Right kidney (tissue), 9 donors: ENCODE measurements at places on chromosomes 6 and 20.

- no peak for DNase-seq
Observed at GRCh38 chr20:50126662-50127061, 13.7 kb upstream of the UBE2V1 start.

DNA sequence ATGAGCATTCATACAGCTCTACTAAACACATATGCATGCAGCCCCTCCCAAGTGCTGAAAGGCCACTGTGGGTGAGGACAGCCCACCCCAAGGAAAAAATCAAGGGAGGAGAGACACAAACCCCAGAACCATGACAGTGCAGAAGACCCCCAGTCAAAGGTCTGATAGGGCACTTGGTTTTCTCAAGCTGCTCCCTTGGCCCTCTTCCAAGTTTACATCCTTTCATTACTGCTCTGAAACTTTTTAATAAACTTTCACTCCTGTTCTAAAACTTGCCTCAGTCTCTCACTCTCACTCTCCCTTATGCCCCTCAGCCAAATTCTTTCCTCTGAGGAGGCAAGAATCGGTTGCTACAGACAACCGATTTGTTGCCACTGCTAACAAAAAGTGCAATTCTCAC lies 24.9 kb downstream of the IPCEF1 start:
- DNase-seq = no peak

DNA sequence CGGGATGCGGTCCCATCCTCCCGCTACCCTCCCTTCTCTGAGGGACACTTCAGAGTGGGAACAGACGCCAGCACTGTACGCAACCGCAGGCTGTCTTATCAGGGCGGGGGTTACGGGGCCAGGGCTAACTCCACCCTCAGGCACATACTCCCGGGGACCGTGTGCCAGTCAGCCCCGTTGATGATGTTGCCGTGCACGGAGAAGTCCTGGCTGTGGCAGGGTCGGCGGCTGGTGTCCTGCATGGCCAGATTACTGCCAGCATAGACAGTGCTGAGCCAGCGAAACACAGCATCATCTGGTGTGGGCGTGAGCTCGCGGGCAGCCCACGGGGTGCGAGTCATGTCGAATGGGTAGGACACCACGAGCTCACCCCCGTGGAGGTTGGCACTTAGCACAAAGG lies 5.0 kb downstream of the CPXM1 start:
- DNase-seq = no peak

DNA sequence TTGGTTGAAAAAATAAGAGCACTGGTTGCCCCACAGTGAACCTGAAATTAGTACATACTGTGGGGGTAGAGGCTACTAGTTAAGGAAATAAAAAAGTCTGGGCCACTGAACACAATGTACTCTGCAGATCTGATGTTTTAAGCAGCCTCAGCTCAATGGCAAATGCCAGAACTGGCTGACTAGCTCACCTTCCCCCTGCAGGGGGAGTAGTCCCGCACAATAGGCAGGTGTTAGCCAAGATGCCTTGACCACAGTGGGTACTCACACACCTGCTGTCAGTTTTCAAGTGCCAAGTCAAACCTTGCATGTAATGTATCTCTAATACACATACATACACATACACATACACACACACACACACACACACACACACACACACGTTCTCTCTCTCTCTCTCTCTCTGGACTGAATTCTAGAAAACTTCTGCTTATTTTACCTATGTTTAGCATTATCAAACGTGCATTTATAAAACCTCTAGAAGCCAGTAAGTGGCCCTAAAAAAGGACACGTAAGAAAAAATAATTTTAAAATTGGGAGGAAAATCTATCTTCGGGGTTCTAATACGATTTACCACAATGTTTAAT lies 36.1 kb downstream of the GMDS start:
- DNase-seq = no peak

DNA sequence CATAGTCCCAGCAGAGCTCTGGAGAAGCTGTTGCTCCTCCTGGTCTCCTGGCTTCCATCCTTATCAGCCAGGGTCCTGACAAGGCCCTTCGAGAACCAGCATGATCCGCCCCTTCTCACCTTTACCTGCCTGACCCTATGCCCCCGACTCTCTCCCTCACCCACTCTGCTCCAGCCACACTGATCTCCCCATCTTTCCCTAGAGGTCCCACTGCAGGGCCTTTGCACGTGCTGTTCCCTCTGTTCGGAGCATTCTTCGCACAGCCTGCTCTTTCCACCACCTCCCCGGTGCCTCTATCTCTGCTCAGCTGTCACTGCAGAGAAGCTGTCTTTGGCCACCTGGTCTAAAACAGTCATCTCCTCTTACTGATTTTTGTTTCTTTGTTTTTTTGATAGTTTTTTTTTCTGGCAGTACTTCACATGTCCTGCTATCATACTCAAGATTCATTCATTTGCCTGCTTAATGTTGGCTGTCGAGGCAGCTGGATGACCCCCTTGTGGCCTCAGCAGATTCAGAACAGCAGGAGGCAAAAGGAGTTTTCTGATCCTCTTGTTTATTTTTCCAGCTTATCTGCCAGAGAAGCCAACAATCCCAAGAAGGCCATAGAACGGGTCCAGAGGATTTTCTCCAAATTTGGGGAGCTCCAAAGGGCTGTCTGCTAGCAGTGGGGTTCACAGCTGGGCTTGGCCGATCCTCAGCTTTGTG lies 1.6 kb upstream of the PTGIS start:
- no peak for DNase-seq

GRCh38 chr6:26234421-26235301 lies 130.3 kb upstream of the BTN3A2 start:
- peak; percentile 87 for DNase-seq

DNA sequence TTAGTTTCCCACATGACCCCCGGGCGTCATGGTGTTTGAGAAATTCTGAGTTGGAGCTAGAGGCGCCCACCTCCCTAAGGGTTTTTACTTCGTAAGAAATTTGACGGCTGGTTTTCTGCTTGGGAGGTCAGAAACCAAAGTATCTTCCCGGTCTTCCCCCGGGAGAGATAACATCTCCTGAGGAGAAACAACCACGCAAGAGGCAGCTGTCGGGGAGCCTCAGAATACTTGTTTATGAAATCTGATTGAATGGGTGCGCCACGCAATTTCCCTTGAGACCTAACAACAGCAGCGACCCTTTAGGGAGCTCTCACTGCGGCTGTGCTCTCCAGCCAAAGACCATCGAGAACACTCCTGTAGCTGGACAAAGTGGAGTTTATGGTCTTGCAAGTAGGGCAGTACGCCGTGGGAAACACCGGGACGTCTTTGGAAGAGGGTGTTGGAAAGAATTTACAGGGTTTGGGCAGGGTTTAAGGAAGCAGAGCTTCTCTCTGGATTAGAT lies 608 bp upstream of the EIF2S2 start:
- DNase-seq = peak; percentile 88

- no peak for DNase-seq
Observed at GRCh38 chr6:105449756-105450390, 47.0 kb upstream of the PREP start.

DNA sequence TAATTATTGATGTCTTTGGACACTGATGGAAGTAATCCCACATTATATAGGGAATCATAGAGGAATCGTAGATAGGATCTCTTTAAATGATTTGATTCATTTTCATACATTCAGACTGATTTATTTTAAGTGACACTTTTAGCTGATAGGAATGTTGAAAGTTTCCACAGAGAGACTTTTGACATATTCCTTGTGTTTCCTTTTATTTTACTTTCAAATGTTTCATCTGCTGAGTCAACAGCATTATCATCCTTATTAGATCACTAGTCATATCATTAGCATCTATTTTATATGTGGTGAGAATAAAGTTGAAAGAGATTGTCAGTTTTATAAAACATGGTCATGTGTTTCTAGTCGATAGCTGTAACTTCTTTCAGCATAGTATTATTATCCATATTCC lies 13.4 kb downstream of the DCBLD1 start:
- no peak for DNase-seq

GRCh38 chr20:4469910-4470309 lies 251.8 kb upstream of the PRND start:
- DNase-seq = no peak

DNA sequence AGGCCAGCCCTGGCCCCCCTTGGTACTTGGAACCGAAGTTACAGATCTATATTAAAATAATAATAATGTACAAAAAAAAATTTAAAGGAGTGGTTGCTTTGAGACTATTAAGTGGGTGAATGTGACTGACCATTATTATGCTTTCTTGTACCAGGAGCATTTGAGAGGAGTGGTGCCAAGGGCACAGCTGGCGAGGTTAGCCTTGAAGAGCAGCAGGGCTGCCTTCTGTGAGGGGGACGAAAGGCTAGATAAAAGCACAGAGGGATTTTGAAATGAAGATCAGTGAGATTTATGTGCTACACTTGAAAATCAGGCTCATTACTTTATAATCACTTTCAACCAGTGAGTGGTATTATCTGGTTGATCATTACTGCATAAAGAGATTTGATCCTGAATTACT lies 48.6 kb downstream of the FIG4 start:
- no peak for DNase-seq

- no peak for DNase-seq
Observed at GRCh38 chr6:78157606-78158005, 504.8 kb downstream of the MEI4 start.

DNA sequence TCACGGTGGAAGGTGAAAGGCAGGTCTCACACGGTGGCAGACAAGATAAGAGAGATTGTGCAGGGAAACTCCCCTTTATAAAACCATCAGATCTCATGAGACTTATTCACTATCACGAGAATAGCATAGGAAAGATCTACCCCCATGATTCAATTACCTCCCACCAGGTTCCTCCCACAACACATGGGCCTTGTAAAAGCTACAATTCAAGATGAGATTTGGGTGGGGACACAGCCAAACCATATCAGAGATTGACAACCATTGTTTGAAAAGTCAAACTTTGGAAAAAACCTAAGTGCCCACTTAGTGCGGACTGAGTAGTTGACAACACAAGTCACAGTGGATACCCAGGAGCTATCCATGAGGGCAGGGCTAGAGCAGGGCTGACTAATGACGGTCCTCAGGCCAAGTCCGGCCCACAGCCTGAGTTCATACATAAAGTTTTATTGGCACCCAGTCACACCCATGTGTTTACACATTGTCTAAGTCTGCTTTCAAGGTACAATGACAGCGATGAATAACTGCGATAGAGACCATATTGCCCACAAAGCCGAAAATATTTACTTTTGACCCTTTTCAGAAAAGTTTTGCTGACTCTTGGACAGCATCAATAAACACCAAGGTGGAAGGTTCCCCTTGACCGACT lies 33.8 kb upstream of the PMEPA1 start:
- no peak for DNase-seq

- DNase-seq = no peak
Observed at GRCh38 chr6:47529734-47530133, 52.1 kb downstream of the CD2AP start.

GRCh38 chr6:131636880-131637792 lies at the start of gene ENPP3:
Gene ENPP3 (plus strand): TSS chr6:131637302. CDS start chr6:131637385, 83 bp downstream.
- DNase-seq = no peak

- no peak for DNase-seq
Observed at GRCh38 chr6:39114388-39114703, 640 bp downstream of the SAYSD1 start.

- DNase-seq = no peak
Observed at GRCh38 chr20:39213476-39214145, 251.5 kb downstream of the DHX35 start.

DNA sequence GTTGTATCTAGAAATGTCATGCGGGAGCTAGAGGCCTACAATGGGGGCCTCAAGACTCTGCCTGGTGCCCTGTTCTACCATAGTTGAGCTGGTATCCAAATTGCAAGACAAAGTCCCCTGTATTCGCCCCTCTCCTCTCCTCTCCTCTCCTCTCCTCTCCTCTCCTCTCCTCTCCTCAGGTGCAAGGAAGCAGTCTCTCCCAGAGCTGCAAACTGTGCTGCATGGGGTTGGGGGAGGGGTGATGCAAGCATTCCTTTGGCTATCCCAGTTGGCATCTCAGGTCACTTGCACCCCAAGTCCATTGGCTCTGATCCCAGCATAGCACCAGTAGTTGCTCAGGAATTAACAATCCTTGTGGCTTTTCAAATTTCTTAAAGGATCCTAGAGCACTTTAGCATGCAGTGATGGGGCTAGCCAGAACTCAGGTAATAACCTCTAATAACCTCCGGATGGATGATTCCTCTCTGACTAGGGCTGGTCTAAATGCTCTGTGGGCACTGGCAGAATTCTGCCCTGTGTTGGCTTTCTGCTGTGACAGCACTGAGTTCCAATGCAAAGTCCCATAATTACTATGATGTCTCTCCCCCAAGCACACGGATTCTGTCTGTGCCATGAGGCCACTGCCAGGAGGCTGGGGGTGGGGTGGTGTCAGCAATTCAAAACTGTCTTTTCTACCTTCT lies 35.3 kb downstream of the TAF11 start:
- DNase-seq = no peak

DNA sequence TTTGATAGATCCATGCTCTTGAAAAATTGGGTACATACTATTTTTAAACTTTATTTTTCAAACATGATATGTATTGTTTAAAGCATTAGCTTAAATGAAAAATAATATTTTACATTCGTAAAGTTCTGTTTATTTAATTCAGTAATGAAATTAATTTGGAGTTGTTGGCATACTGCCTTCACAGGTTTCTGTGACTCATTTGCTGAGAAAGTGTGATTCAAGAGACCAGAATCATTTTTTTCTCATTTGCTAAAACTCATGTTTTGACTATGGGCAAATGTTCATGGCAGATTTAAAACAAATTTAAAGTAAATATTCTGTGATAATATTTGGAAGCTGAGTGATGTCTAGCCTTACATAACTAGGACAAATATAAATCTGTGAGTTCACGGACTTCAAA lies 230.4 kb downstream of the BCKDHB start:
- DNase-seq = no peak

GRCh38 chr6:44224029-44224964 lies 902 bp downstream of the SLC29A1 start:
- no peak for DNase-seq

DNA sequence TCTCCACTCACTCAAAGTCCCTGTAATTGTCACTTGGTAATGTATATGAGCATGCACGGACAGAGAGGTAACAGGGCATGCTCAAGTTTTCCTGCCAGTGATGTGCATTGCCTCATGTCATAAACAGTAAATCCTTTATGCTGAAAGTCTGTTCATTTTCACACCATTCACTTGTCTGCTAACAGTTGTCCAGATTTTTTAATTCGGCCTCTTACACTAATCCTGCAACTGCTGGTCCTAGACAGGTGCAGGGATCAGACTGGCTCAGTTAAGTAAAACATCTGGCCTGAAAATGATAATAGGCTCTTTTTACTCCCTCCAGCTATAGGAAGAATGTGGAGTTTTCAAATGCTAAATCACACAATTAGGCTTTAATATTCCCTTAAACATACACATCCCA lies 185.4 kb upstream of the VGLL2 start:
- no peak for DNase-seq

DNA sequence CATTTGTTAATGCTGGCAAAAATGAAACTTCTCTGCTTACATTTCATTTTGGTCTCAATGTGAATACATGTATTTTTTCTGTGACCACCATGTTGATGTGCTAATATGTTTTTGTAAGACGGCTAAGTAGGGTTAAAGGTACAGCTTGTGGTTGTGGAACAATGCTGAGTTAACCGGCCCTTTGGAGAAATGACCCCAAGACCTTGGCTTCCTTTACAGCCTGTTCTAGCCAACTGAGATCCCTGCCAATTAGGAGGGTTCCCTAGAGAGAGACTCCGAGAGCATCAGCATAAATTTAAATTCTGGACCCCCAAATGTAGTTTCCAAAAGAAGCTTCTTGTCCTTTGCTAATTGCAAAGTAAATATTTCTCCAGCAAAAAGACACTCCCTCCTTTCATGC lies 44.4 kb downstream of the RSPO3 start:
- no peak for DNase-seq

GRCh38 chr6:105994118-105994590 lies 92.0 kb upstream of the PRDM1 start:
- DNase-seq = peak; percentile 75

GRCh38 chr6:81621816-81622395 lies 130.6 kb downstream of the TENT5A start:
- no peak for DNase-seq

GRCh38 chr6:4358414-4359107 lies 223.2 kb upstream of the ECI2 start:
- peak; percentile 54 for DNase-seq
